ENCODE measurements at places on chromosomes 3 and 15.

DNA sequence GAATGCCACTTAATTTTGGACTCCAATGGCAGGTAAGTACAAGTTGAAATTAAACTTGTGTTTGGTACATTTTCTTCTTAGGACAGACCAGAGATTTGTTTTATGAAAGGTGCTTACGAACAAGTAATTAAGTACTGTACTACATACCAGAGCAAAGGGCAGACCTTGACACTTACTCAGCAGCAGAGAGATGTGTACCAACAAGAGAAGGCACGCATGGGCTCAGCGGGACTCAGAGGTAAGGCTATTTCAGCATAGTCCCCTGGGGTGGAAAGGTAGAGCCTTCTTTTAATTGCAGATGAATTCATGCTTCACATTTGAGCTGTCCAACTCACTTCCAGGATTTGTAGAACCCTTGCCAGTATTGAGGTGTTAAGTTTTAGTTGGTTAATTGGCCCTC lies 51.4 kb downstream of the ASTE1 start:
- no peak for DNase-seq

DNA sequence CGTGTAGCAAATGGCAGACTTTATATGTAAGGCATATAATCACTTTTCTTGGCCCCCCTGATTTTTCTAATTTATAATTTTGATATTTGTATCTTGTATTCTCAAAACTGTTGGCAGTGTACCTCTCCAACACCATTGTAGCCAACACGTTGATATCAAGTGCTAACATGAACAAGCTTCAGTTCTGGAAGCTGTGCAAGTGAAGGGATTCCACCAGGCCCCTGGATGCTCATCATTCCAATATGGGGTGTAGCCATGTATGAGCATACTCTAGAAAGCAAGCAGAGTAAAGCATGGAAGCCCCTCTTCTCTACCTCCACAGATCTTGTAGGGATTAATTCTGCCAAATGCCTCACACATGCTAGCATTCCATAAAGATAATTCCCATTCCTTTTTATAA lies 211.3 kb downstream of the MYRIP start:
- no peak for DNase-seq

DNA sequence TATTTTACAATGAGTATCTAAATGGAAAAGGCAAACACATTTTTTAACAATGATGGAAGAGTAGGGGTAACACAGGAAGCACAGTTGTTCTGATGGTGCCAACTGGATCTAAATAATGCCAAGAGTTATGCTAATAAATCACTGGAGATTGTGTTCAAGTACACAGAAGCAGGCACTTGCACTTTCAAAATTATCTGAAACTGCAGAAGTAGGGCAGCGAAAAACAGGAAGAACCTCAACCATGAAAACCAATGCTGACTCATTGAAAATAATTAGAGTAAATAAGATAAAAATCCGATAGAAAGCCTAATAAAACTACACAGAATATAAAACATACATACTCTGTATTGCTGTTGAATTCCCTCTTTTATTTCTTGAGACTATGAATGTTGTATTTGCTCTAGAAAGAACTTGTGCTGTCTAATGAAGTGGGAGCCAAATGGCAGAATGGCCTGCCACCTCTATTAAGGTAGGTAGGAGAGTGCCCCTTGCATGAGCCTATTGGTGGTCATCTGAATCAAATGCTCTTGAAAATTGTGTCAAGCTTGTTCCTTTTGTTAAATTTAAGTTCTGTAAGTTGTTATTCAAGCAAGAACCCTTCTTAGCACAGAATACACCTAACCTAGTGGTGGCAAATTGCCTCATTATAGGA lies 93.7 kb downstream of the ABI3BP start:
- DNase-seq, result peak; percentile 73

- no peak for DNase-seq
These were observed 45.0 kb downstream of the BLM start for GRCh38 chr15:90762109-90762508.

GRCh38 chr3:123503203-123503602 lies 54.3 kb upstream of the ADCY5 start:
- DNase-seq, result no peak

- no peak for DNase-seq
These were observed 402.4 kb downstream of the RBMS3 start for GRCh38 chr3:29683018-29683993.

DNA sequence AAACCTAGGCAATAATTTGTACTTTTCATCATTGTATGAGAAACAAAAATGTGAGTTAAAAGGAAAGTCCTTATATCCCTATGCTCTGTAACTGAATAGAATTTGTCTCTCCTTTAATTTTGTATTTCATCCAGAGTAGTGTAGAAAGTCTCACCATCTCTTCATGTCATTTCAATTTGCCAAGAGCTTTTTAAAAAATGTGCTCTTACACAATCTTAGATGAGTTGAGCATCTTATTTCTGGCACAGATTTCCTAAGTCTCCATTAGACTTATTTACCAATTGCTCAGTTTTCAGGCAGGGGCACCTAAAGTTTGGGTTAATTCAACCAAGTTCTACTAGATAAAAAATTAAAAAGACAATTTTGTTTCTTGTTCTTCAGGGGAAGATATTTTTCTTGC lies 201.5 kb upstream of the RBMS3 start:
- no peak for DNase-seq

- no peak for DNase-seq
These were observed 139.7 kb downstream of the NSMCE3 start for GRCh38 chr15:29129926-29130325.

GRCh38 chr3:126980266-126980811 lies 2.6 kb upstream of the PLXNA1 start:
- DNase-seq, result no peak

DNA sequence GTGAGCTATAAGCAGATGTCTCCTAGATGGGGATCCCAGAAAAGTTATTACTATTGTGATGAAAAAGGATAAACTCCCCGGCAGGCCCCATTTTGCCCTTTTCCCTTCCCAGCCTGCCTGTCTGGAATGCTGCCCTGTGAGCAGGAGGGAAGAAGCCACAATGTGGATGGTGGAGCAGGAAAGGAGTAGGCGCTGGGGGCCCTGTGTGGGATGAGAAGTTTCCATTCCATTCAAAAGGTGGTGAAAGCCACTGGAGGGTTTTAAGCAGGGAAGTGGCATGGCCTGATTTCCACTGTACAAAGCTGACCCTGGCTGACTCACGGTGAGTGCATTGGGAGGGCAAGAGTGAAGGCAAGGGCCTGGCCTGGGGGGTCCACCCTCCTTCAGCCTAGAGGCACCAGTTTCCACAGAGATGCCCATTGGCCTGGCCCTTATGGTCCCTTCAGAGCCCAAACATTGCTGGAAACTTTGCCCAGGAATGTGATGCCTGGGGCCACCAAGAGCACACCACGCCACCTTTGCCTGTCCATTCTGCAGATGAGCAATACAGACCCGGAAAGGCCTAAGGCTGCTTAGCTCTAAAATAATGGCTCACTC lies 206.9 kb downstream of the RPLP1 start:
- no peak for DNase-seq

- DNase-seq, result no peak
These were observed 108.8 kb upstream of the PTPRG start for GRCh38 chr3:61452535-61453090.

DNA sequence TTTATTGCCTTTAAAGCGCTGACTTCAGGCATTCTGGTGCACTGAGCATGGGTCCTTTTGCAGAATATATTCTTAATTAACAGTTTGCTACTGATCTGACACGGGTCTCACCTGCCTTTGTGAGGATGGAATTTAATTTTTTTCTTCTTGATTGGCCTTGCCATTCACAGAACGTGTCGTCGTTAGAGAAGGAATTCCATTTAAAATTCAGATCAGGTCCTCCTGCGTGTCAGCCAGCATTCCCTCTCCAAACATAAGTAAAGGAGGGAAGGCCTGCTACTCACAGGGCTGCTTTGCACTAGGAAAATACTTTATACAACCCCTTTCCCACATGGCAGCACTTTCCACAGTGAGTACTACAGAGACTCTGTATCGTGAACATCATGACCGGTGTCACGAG lies 492.7 kb downstream of the NTRK3 start:
- no peak for DNase-seq

DNA sequence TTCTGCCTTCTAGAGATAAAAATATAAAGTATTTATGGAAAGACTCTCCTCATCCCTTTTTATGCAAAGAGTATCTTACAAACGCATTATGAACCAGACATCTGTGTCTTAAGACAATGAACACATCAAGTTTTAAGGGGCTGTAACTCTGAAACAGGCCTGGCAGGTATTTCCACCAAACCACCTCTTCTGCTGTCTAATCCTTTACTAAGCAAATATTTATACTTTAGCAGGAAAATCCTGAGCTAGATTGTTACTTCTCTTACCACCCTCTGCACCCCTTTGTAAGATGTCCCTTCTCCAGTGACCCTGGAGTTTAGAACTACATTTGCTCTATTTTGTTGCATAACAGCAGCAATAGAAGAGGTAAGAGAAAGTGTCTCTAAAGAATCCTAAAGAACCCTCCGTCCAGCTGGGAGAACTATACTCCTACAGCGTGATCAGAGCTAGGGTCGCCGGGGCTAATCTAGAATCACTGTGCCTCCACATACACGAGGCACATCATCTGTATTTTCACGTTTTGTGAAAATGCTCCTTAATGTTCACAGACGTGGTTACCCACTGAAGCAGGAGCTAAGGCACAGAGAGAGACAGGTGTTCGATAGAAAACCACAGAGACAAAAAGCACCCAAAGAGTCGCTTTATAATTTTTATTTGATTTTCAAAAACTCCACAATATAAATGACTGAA lies 129.6 kb downstream of the FOXP1 start:
- DNase-seq, result no peak

DNA sequence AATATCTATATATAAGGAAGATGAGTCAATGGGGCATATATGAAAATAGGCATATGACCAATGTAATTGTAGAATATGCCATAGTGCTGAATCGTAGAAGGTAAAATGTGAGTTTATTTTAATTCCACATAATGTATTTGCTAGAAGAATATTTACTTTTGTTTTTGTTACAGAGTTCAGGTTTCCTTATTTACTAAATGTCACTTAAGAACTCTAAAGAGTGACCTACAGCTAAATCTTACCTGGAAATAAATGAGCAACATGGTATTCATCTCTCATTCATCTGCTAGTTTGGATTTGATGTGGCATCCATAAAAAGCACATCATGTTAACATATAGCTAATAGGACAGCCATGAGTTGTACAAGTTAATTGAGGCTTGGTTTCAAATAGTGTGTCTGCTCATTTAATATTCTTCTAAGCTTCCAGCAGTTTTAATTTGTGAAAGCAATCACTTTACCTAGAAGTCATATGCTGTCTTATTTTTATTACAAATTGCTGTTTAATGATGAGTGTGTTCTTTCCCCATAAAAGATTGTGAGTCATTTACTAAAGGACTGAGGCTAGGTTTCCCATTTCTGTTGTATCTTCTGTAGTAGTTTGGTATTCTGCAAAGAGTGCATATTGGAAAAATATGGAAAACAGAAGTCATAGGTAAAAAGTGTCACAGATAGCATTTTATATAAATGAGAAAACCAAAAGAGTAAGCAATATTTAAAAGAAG lies 222.1 kb upstream of the POU1F1 start:
- DNase-seq, result no peak

DNA sequence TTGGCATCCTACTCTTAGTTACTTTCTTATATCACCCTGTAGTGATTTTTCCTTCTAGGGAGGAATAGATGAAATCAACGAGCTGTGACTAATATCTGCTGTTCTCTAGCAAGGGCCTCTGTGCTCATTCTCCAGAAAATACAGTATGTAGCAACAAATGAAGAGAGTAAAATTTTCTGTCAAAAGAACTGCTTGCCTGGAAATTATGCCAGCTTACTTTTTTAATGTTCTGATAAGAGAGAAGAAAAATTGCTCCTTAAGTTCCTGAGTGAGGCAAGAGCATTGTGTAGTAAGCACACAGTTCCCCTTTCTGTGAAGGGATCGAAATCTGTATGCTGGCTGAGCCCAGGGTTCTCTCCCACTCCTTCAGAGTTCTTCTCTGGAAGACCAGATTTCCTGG lies 51.4 kb upstream of the GK5 start:
- DNase-seq, result peak; percentile 5

DNA sequence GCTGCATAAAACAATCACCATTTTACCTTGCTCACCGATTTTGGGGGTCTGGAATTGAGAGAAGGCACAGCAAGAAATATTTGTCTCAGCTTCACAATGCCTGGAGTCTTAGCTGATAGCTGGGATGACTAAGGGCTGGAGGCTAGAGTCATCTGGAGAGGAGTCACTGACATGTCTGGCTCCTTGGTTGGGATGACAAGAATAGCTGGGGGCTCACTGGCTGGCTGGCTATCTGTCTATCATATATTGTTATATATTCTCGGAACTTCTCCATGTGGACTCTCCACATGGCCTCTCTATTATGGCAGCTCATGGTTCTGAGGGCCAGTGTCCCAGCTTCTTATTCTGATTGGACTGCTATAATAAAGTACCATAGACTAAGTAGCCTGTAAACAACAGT lies 20.0 kb upstream of the TRIM71 start:
- no peak for DNase-seq

DNA sequence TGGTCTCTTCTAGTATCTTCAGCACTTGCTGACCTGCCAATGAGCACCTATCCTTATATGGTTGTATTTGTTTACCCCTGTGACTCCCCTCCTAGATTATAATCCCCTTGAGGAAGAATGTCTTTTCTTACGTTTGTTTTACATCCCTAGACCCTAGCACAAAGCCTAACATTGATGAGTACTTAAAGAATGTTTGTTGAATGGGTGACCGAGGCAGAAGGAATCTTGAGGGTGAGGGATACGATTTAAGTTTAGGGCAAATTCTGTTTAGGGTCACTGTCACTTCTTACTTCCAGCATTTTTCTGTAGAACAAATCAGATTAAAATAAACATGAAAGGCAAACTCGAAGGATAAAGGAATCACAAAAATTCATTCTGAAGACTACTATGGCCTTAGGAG lies 80.9 kb upstream of the FAM98B start:
- no peak for DNase-seq

- peak; percentile 33 for DNase-seq
These were observed 358.6 kb downstream of the CHST2 start for GRCh38 chr3:143478115-143478693.

- DNase-seq, result no peak
These were observed 22.5 kb downstream of the ALS2CL start for GRCh38 chr3:46670891-46671427.

DNA sequence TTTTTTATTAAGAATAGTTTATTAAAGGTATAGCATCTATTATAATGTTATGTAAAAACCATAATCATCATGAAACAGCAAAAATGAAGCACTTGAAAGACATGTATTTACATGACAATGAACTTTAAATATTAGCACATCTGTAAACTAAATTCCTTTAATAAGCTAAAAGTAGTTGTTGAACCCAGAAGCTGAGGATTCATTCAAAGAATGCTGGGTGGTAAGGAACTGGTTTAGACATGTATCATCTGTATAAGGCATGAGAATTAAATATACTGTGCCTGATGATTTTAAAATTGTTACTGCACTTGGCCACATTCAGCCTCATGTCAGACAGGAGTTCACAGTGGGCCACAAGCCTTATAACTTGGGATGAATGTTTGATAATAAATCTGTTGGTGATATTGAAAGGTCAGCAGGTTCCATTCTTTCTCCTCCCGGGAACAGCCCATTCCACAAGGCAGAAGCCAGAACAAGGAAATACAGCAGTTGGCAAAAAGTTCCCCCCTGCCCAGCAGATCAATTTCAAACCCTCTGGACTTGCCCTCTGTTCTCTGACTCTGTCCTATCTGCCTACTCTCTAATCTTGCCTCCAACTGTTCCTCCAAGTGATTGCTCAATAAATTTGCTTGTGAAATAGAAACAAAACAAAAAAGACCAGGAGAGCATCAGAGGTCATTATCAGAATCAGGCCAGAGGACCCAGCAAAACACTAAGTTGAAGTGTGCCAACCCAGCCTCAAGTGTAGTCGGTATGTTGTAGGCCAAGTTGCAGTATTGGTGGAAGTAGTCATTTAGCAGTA lies 49.8 kb upstream of the TEX264 start:
- no peak for DNase-seq

GRCh38 chr15:91132079-91132478 lies 32.0 kb downstream of the SV2B start:
- no peak for DNase-seq

Data from hematopoietic multipotent progenitor cell (in vitro differentiated cells).